ENCODE measurements at places on chromosomes 2 and 18.

GRCh38 chr2:227177592-227178336 is 13.3 kb downstream of the COL4A3 start:
- DNase-seq = no peak

- DNase-seq = no peak
Measured at GRCh38 chr2:43129676-43130547, 96.5 kb downstream of the ZFP36L2 start.

- DNase-seq = no peak
Measured at GRCh38 chr2:10901160-10901939, 10.4 kb upstream of the KCNF1 start.

DNA sequence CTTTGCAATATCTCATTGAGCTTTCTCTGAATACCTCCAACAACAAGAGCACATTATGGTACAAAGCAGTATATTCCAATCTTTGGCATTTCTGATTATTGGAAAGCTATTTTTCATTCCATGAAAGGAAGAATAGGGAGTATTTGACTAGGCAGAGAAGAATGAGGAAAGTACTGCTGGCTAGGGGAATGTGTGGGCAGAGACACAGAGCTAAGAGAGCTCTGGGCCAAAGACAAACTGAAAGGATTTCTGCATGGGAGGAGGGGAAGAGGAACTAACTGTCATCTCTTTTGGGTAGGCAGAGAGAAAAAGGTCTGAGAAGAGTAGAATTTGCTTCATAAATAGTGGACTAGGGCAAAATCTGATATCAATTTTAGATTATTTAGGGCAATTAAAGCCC is 150.8 kb downstream of the CCDC85A start:
- DNase-seq = peak; percentile 54

DNA sequence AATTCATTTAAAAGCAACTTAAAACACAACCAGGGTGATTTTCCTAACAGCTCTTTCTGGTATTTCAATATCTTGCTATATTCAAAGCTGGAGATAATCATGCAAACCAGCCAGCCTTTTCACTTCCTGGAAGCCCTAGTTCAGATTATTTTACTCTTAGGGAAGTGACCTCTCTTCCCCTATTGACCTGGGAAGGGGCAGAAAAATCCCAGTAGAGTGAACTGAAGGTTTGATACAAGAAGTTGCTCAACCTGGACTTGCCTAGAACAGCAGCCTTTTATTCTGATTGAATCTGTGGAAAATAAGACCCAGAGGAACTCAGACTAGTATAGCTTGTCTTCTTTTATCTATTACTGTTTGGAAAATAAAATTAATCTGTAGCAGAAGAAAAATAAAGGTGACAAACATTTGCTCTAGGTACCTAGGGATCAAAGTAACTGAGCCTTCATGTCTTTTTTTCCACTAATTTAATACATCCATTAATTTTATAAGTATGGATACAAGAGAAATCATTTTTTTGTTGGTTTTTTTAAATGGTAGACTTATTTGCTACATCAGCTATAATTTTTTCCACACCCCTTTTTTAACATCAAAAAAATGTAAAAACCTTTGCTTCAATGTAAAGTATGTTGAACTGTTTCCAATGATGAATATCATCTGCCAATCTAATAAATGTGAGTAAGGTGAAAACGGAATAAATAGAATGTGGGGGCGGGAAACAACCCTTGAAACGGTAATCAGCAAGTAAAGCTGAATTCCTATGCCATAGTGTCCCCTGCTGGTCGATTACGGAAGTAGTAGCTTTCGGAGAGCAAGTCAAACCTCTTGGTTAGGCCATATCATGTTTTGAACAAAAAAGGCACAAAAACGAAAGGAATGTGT is 629.9 kb downstream of the NRXN1 start:
- peak; percentile 41 for DNase-seq

DNA sequence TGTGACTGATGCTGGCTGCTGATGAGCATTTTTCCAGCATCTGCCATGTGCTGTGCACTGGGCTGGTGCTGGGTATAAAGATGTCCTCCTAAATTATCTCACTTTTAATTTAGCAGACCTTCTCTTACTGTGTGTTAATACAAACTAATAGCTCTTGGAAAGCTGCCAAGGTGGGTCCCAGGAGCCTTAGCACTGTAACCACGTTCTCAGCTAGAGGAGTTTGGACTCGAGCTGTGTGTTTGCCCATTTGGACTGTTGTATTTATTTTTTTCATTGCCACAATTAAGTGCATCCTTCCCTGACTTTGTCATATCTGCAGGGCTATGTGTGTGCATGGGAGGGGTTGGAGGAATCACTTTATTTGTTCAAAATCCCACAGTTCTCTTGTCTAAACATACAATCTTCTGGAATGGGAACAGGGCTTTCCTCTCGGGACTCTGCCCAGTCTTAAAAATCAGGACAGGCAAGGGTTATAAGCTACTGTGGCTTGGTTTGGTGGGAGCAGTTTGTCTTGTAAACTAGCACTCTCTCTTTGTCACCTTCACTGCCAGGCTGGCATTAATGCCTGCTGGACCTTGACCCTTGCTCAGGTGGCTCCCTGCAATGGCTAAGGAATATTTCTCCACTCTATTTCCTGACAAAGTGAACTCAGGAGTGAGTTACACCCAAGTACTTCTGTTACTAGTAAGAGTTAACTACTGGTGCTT is 129.7 kb upstream of the MGAT5 start:
- DNase-seq = no peak
